Muscle of arm (tissue), 14 donors: ENCODE measurements at places on chromosomes 11 and 22. TPM values are rescaled to one million over a fixed set of nuclear protein-coding genes. Genes with fewer than 3 reads are reported as not detected.

- DNase-seq: no peak
Observed at GRCh38 chr11:14041040-14041439, 78.5 kb downstream of the SPON1 start.

DNA sequence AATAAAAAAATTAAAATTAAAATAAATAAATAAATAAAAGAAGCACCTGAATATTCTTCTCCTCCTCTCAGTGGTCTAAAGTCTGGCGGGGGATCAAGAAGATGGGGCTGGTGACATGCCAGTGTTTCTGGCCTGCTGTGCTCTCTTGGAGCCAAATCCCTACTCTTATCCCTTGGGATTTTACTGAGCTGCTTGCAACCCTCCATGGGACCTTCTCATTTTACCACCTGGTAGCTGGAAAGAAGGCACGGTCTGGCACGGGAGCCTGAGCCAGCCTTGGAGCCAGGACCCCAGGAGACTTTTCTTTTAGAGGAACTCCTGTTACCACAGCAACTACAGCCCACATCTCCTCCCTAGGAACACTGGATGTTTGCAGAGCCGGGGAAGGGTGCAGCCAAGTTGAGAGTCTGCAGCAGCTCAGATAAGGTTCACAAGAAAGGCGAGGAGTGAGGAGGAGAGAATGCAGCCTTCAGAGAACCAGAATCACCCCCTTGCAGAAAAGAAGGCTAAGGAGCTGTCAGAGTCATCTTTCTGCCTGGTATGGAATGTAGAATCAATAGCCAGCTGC, 21.4 kb downstream of the CD6 start:
- no peak for DNase-seq

- DNase-seq: no peak
Observed at GRCh38 chr11:110737593-110737992, 25.4 kb upstream of the ARHGAP20 start.

DNA sequence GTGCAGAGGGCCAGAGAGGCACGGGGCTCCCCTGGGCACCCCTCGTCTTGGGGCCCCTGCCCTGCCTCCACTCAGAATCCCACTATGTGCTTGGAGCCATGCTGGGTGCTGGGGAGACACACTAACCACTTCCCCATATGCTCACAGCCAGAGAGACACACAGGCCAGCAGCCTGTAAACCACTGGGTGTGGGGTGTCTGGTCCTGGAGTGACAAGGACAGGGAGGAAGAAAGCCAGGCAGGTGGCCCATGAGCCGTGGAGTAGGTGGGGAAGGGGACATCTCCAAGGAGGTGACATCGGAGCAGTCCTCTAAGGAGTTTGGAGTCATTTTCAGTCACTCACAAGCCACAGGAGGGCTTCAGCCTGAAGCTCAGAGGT, 58.9 kb downstream of the CDKN1C start:
- no peak for DNase-seq

- DNase-seq: no peak
Observed at GRCh38 chr11:44817207-44817949, 90.6 kb downstream of the TSPAN18 start.

DNA sequence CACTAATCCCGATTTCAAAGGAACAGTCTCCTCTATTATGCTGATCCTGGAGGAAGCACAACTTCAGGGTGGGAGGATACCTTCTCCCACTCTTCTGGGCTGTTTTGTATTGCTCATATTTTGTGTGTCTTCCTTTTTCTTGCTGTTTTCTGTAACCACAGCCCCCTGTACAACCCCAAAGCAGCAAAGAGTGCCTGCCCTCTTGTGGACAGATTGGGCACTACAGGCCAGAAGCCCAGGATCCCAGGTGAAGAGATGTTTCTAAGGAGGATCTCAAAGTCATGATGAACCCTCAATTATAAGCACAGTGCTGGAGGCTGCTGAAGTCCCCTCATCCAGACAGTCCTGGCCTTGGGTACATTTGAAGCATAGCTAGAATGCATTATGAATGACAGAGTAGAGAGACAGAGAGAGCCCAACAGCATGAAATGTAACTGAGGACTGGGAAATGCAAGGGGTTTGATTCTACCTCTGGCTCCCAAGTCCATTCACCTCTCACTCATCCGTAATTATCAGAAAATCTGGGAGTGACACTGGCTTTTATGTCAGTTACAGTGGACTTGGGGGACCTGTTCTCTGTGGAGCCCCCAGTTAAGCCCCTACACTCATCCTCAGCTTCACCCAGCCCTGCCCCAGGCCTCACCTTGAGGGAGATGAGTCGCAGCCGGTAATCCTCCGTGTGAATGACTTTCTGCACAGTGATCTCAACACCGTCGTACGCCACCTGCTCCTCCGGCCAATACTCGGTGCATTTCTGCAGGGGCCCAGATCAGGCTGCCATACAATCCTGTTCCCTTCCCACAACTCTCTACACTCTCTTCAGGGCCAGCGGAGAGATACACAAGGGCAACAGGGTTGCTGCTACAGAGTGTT, 6.2 kb upstream of the IGSF22 start:
- peak; percentile 64 for DNase-seq

GRCh38 chr11:131460931-131461330, 90.5 kb downstream of the NTM start:
- no peak for DNase-seq

GRCh38 chr11:63212742-63213141, 30.7 kb downstream of the SLC22A25 start:
- DNase-seq: no peak

Gene POTEH
- not detected for polyA plus RNA-seq

Gene MMP12
- polyA plus RNA-seq: not detected

Gene TMPRSS6
- polyA plus RNA-seq: not detected

Gene GPR83
- not detected for polyA plus RNA-seq

Gene CRYBB2
- not detected for polyA plus RNA-seq

Gene CBLIF
- not detected for polyA plus RNA-seq
